T-helper 2 cell (primary cell): ENCODE measurements at places on chromosomes 5 and 9.

DNA sequence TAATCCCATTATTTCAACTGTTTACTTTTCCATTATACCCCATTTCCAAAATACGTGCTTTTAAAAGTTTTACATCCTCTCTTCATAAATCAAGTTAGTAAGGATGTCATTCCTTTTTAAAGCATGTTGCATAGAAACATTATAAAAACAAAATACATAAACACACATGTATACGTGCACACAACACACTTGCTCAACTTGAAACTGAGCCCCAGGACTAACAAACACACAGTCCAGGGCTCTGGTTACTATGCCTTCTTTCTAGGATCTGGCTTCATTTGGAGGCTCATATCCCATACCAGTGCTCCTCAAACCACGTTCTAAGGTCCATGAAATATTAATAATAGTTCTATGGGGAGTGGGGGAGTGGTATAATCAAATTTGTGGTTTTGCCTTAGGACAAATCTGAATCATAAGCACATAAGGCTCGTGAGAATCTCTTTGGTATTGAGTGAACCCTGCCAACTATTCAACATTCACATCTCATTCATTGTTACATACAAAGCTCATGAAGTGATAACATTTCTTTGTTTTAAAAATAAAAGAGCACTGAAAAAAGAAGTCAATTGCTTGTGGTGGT lies 55.2 kb downstream of the NFIB start:
- no peak for DNase-seq

DNA sequence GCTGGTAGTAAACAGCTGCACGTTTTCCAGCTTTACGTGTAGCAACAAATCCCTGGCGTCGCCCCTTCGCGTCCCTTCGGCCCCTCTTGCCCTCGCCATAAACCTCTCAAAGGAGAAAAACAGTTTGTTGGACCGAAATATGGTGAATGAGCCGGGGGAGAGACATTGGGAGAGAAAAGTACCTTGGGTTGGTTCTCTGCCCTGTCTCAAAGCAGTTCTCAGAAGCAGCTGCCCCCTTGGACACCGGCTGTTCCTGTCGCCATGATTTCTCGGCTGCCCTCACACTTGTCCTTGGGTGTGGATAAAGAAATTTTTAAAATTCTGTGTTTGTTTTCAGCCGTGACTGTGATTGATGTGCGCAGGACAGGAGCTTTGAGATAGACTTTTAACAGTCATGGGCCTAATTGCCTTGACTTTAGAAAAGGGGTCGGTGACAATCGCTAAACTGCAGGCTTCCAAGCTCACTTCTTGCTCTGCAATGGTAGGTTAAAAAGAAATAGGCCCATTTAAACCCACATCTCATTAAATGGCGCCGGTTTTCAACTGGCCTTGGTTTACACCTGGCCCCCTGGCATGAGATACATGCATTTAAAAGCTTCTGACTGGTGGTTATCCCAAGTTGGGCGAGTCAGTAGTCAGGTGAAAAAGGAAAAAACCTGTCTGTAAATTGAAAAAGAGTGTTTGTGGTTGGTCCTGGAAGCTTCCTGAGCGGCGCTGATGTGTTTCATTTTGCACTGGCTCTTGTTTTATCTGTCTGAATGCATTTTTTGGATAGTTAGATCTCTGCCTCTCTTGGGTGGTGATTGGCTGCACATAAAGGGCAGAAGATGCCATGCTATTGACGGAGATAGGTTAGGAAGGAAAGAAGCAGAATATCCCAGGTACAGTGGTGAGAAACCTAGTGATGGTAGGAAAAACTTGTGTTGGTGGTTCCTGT lies 983 bp downstream of the RCL1 start:
- DNase-seq, result peak; percentile 44

DNA sequence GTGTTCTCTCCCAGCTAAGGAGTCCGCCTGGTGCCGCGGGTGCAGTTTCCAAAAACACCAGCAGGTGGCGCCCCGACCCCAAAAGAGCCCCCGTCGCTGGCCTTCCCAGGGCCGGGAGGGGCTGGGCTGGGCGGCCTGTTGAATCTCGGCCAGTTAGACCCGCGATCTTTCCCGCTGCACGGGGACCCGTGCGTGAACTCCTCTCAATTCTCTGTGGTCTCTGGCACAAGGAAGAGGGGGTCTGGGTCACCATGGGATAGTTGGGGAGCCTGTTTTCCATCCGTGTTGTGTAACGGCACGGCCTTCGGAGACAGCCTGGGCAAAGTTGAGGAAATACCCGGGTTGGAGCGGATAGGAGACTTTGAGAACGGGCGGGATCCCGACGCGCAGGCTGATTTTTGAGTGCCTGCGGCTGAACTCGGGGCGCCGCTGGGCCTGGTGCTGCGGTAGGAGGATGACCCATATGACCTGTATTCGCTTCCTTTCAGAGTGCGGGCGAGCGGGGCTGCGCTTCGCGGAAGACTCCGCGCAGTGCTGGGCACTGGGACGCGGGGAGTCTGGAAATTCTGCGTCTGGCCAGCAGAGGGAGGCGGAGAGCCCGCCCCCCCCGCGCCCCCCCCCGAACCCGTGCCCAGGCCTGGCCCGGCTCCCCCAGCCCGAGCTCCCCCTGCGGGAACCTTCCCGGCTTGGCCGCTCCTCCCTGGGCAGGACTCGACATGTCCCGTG lies 7.9 kb upstream of the PSD2 start:
- peak; percentile 69 for DNase-seq

DNA sequence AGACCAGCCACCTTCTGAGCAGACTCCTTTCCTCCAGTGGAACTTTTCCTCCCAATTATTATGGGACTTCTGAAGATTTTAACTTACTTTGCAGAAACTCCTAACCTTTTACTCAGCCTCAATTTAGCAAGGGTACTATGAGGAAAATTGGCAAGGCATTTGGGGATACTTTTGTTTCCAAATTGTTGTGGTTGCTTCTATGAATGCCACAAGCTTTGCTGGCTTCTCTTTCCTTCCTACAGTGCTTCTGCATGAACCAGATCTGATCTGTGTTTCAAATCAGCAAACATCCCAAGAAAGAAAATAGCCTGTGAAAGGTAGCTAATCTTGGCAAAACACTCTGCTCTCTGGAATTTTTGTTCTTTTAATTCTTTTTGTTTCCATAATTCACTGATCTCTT lies 57.3 kb upstream of the TAF11L2 start:
- no peak for DNase-seq

- no peak for DNase-seq
Observed at GRCh38 chr9:122020398-122020797, 72.7 kb downstream of the TTLL11 start.

- DNase-seq, result no peak
Observed at GRCh38 chr5:100856462-100856861, 46.6 kb downstream of the ST8SIA4 start.

DNA sequence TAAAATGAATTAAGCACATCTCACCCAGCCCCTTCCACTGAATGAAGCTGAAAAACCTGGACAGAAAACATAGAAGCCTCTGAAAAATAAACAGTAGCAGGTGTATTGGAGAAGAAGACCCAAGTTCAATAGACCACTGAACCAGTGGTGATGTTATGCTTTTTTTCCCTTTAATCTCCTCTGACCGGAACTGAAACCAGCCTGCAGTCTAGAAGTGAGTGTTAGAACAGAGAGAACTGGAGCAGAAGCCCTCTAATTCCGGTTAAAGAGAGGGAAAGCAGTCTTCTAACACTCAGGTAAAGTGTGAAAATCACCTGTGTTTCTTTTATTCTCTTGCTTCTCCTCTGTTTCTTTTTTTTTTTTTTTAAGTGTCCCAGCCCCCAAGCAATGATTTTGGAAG lies 83.5 kb upstream of the CCL21 start:
- no peak for DNase-seq
